ENCODE measurements at places on chromosomes 13 and 19.

- DNase-seq, result no peak
Measured at GRCh38 chr13:40465015-40465390, 201.4 kb downstream of the FOXO1 start.

DNA sequence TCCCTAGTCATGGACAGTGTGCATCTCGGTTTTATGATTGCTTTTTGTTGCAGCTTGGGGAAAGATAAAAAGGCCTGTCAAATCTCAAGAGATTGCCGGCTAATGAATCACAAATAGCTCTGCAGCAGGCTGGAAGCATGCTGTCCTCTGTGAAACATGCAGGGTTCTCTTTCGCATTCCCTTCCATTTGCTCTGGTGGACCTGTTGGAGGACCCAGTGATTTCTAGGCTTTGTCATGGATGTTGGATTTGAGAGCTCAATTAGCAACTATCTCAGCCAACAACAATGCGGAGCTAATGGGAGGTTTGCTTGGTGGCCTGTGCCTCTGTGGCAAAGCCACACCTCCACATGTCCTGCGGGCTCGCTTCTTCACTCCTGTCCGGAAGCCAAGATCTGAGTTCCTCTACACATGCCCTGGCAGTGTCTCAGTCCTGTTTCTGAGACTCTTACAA lies 418.1 kb upstream of the ARGLU1 start:
- DNase-seq, result no peak

DNA sequence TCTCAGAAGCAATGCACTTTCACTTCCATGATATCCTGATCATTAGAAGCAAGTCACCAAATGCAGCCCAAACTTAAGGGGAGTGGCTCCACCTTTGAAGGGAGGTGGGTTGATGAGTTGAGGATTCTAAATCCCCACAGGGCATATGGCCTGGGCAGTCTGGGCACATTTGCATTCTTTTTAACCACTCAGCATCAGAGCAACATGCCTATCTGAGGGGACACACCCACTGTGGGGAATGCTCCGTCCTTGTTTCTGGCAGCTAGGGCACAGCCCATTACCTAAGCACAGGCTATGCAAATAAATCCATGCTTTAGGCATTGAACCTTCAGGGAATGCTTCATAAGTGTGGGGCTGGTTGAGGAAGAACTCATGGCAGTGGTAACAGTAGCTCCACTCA lies 12.3 kb upstream of the SACS start:
- no peak for DNase-seq

GRCh38 chr13:79895416-79895815 lies 414.5 kb downstream of the NDFIP2 start:
- DNase-seq, result no peak

- no peak for DNase-seq
Measured at GRCh38 chr19:29371251-29372090, 154.3 kb upstream of the VSTM2B start.

- DNase-seq, result no peak
Measured at GRCh38 chr19:33064458-33064791, 263 bp downstream of the RHPN2 start.

DNA sequence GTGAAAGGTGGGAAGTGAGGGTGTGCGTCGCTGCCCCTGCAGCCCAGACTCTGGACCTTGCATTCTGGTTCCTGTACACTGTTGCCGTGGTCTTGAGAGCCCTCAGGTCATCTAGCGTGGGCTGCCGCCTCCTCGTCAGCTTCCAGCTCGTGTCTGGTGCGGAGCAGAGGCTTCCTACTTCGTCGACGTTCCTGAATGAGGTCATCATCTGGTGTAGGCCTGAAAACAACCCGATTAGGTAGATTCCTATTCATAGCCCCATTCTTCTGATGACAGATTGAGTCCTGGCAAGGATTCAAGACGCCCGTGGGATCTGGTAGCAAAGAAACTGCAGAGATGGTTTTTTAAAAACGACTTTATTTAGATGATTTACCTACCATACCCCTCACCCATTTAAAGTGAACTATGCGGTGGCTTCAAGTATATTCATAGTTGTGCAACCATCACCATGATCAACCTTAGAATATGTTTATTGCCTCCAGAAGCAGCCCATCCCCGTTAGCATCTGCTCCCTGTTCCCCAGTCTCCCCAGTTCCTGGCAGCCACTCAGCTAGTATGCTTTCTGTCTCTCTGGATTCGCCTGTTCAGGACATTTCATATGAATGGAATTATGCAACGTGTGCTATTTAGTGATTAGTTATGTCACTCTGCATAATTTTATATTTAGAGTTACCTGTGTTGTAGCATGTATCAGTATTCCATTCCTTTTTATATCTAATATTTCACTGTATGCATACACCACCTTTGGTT lies 13.8 kb downstream of the NAXD start:
- DNase-seq, result no peak

DNA sequence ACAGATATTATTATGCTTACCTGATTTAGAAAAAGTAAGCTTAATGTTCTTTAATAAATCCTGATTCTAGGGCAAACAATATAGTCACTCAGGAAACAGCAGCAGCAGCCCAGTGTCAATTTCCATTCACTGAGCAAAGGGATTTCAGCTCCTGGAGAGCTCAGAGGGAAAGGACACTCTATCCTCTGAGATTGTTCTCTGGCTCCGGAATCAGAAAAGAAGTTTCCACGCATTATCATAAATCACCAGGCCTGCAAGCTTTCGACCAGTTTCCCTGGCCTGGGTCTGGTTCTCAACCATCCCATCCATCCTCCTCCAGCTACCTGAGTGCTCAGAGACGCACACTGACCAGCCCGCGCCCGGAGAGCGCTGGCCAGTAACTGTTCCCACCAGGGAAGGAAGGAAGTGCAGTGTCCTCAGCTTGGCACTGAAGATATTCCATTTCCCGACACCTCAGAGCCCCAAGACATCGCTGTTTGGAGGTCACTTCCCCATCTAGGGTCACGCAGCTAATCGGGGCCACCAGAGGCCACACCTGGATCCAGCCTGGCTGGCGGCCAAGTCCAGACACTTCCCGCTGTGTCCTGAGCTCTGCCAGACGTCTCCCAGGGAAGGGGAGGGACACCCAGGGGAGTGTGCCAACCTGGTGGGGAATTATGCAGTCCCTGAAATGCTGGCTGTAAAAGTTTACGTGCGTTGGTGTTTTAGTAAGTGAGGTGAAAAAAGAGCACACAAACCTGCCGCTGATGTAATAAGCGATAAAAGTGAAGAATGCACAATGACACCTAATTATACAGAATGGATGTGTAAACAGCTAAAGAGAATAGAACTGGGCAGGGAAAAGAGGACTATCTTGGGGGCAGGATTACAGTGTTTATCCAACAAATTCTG lies 29.1 kb downstream of the EPS15L1 start:
- peak; percentile 83 for DNase-seq

DNA sequence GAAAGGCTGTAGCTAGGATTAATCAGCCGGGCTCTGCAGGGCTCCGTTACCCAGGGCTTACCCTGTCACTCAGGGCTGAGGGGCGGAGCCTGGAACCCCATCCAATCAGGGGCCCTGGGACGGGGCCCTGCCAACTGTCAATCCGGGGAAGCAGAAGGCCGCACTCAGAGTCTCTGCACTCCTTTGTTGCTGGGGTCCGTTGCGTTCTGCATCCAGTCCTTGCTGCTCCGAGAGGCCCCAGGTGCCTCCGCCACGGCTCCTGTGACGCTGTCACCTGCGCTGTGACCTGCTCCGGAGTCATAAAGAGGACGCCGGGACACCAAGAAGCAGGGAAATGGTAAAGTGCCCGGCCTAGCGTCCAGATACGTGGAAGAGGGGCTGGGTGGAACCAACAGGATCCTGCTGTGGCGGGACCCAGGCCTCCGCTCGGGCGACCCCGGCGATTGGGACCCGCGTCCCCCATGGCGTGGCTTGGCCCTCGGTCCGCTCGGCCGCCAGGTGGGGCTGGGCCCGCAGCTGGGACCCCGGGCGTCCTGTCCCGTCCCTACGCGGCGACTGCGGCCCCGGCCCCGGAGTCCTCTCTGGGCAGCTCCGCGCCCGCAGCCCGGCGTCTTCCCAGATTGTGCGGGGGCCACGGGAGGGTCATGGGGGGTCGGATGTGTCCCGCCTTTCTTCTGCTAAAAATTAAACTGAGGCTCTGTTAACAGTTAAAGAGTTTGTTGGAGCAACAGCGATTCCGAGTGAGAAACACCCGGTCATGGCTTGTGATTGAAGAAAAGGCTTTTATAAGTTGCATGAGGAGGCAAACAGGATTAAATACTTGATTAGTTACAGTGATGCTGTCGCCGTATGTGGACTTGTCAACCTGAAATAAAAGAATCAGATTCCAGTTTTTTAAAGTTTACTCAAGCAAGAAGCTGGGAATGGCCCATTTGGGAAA lies at the start of gene ZNF491:
TSS of gene ZNF491 (plus strand) at position 133 of the 940 bp plus-strand sequence. CDS start 7,431 bp downstream, outside the sequence.
- DNase-seq, result peak; percentile 65
